ENCODE measurements at places on chromosomes 16 and 17.

- no peak for DNase-seq
Measured at GRCh38 chr17:35169835-35170363, 22.3 kb downstream of the UNC45B start.

DNA sequence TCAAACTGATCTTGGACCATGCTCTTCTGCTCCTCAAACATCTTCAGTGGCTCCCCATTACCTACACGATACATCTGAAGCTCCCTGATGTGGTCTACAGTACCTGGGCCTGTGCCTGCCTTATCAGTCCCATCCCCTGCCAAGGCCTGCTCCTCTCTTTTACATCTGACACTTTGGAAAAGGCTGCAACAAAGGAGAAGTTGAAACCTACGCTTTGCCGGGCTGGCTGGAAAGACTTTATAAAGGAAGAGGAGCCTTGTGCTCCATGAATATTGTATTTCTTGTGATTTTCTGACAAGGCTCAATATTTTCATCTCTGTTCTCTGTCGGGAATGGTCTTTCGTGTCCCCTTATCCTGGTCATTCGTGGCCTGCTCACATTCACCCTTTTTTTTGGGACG, 132.5 kb downstream of the XYLT1 start:
- no peak for DNase-seq

DNA sequence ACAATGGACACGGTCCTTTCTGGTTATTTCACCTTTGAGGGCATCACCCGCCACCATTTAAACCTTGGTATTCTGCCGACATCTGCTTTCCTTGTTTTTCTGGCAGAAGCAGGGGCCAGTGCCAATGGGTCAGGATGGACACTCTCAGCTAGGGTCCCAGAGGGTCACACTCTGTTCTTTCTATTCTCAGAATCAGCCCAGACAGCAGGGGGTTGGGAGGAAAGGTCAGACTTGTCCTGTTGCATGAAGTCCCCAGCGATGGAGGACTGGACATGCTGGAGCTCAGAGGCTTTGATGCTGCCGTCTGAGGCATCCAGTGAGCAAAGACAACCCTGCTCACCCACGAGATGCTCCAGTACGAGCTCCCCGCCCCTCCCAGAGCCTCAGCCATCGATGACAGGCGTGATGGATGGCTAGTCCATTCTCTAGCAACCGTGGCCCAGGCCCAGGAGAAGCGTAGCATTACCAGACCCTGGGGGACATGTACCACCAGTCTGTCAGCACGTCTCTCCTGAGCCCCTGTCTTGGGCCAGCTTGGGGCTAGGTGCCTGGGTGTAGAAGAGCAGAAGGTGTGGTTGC, 62.0 kb downstream of the FOXL1 start:
- DNase-seq: no peak

GRCh38 chr17:82103553-82104451, 5.8 kb upstream of the FASN start:
- no peak for DNase-seq

GRCh38 chr17:74408262-74408661, 23.6 kb upstream of the GPRC5C start:
- DNase-seq: no peak
